ENCODE measurements at places on chromosomes 7 and 10. TPM values are rescaled to one million over a fixed set of nuclear protein-coding genes. Genes with fewer than 3 reads are reported as not detected.

Gene RSPH10B2
- total RNA-seq: 0.89 TPM

Gene SYCE1
- 0.22 TPM for total RNA-seq

Gene COL28A1
- total RNA-seq: 182 TPM

Gene RPP38
- total RNA-seq: 14.2 TPM

Gene SEMA4G
- total RNA-seq: 15.3 TPM

Gene NPY
- total RNA-seq: 2.1 TPM

Gene POLR1F
- total RNA-seq: 11.7 TPM

Gene CCNY
- total RNA-seq: 65.3 TPM

DNA sequence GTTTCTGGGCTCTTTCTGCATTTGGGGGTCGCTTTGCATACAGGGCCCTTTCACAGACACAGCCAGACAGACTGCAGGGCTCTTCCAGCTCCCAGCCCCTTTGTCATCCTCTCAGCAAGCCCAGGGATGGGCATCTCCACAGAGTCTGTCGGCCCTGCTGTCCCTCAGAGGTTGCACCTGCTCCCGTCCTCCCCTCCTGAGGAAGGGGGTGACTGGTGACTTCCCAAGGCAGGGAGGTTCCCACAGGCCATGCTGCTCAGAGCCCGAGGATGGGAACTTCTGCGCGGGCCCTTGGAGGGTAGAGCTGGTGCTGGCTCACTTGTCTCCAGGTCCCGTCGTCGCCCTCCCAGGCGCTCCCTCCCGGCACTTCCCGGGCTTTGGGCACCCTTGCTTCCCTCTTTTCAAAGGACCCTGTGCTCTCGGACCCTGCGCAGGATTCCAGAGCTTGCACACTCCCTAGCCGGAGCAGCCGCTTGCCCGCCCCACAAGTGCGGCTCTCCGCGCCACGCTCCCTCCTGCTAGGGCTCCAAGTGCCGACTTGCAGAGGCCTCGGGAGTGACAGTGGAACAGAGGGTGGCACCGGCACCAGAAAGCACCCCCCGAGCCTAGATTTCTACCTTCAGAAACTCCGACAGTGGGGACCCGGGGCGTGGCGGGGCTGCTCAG, 152.5 kb downstream of the PRKAG2 start:
- DNase-seq: no peak

DNA sequence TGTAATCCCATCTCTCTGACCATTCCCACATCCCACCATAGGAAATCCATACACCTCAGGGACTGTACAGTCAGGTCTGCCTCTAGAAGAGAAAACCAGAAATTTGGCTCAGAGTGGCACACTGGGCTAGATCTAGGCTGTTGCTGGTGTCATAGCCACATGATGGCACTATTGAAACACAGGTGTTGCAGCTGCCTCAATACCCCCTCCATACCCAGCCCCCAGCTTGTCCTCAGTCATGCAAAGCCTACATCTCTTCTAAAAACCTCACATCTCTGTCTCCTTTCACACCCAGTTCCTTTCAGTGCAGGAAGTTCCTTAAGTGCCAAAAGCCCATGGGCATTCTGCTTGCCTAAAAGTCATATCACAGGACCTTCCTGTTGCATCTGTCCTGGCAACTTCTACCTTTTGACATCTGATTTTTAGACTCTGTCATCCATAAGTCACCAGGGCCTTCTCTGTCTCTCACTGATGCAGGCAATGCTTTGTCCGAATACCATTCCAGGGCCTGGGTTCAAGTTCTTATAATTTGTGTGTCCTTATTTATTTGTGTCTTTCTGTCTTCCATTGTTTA, 27.0 kb upstream of the HIBADH start:
- no peak for DNase-seq

DNA sequence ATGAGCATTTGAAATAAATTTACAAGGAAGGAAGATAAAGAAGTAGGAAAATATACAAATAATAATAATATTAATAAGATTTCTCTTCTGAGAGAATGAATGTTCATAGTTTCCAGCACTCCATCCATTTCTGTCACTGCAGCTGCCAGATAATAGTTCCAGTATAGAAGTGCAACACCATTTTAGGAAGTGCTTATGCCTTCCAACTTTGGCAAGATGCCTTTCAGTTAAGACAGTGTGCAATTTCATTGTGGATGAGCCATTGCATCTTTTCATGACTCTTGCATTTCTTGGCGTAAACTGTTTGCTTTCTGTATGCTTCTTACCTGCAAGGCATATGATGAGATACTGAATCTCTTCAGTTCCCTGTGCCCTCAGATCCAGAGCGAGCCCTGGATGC, 185.0 kb downstream of the PDE1C start:
- no peak for DNase-seq

DNA sequence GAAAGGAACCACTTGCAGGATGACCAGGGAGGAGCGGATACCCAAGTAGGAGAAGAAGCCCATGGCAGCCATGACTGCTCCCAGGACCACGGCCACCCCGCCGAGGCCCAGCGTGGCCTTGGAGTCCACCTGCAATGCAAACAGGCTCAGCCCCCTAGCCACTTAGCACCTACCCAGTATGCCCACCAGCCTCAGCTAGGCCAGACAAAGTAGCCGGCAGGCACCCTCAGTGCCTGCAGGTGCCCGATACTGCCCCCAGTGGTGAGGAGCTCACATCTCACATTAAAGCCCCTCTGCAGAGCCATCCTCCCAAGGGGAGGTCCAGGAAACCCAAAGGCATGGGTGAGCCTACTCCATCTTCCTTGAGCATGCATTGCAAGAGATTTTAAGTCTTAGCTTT, 6.6 kb downstream of the NPC1L1 start:
- no peak for DNase-seq

- no peak for DNase-seq
Observed at GRCh38 chr7:139693651-139694388, 84.0 kb downstream of the HIPK2 start.

DNA sequence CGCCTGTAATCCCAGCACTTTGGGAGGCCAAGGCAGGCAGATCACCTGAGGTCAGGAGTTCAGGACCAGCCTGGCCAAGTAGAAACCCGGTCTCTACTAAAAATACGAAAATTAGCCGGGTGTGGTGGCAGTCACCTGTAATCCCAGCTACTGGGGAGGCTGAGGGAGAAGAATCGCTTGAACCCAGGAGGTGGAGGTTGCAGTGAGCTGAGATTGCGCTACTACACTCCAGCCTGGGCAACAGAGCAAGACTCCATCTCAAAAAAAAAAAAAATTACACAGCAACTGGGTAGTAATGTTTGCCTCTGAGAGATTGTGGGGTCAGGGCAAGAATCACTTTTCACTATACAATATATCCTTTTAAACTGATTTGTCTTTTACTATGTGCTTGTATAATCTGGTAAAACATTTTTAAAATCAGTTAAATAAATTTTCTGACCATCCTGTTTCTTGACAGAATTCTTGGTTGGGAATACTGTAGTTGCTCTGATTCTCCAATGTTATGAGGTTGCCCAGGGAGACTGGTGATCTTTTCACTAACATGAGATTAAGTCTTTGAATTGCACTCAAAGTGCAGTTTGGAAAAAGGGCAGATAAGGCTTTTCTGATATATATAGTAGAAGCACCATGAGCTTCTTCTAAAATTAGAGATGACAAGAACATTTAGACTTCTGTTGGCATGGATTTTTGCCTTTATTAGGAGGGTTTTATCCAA, 1.5 kb downstream of the ENTPD7 start:
- DNase-seq: no peak

DNA sequence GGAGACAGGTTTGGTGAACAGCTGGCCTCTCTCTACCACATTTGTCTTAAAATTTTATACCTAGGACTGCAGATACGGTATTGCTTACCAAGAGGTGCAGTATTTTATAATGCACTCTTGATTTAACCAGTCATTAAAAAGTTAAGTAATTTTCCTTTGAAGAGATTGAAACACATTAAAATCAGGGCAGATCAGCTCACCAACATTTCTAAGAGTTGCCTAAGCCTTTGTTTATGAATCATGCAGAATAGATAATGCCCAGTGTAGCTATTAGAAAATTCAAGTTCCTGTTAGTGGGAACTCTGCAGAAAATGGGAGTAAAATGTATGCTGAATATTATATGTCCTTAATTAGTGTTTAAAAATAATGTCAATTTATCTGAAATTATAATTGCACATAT, 140.2 kb upstream of the PRPS1L1 start:
- no peak for DNase-seq

- peak; percentile 81 for DNase-seq
Observed at GRCh38 chr7:25093268-25093826, 31.7 kb downstream of the CYCS start.

GRCh38 chr7:28135760-28136159, 44.8 kb downstream of the JAZF1 start:
- DNase-seq: no peak

GRCh38 chr10:29692121-29692539, 57.4 kb upstream of the SVIL start:
- DNase-seq: no peak

- peak; percentile 43 for DNase-seq
Observed at GRCh38 chr10:86190291-86190690, 176.3 kb downstream of the GRID1 start.

DNA sequence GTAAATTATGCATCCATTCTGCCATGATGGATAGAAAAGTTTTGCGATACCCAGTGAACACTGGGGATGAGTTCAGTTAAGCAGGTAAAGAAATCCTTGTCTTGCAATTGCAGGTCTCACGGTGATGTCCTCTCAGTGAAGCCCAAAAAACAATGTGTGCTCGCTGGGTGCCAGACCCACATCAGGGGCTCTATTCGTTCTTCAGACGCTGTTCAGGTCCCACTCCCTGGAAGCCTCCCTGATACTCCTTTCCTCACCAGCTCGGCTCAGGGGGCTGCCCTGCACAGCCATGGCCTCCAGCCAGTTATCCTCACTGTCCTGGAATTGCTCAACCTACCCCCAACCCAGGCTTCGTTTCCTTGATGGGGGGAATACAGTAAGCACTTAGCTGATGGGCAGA, 323.5 kb downstream of the ADARB2 start:
- DNase-seq: no peak

- no peak for DNase-seq
Observed at GRCh38 chr7:35556515-35557471, 138.1 kb downstream of the HERPUD2 start.

GRCh38 chr10:86693721-86694369, 25.5 kb downstream of the LDB3 start:
- peak; percentile 75 for DNase-seq

GRCh38 chr10:75250934-75251333, 15.2 kb upstream of the COMTD1 start:
- no peak for DNase-seq

GRCh38 chr7:47195641-47196040, 386.3 kb downstream of the TNS3 start:
- DNase-seq: no peak

DNA sequence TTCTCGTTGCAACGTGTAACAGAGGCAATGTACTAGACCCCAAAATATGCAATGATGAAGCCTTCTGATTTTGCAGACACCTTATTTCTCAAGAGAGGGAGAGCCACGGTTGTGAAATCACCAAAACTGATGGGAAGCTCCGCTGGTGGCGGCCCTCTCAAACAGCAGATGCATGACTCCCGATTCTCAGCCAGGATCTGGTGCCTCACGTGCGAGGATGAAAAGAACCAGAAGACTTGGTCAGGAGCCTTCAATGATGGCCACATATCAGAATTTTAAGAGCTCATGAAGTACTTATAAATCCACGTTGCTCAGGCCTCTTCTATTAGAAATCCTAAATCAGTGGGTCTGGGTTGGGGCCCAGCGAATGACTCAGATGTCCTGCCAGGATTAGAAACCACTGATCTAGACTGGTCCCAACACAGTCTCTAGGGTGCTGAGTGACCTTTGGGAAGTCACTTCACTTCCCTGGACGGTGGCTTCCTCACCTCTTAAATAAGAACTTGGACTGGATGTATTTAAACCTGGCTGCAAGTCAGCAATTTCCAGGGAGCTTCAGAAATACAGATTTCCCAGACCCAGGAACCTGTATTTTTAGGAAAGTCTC, 41.9 kb upstream of the FAM180A start:
- no peak for DNase-seq

DNA sequence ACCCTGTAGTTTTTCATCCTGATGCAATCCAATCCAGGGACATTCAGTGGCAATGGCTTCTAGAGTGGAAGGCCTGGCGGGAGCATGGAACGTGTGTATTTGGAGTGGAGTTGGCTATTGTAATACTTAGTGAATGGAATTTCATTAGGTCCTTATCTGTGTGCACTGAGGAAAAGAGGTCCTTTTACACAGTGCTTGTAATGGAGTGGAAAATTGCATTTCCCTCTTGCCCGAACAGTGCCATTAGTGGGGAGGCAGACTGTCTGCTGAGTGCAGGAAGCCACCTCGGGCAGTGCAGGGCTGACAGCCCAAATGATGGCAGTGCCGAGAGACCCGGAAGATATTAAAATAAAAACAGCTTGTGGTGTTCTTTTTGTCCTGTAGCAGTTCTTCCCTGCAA, 786.6 kb downstream of the LRMDA start:
- no peak for DNase-seq

DNA sequence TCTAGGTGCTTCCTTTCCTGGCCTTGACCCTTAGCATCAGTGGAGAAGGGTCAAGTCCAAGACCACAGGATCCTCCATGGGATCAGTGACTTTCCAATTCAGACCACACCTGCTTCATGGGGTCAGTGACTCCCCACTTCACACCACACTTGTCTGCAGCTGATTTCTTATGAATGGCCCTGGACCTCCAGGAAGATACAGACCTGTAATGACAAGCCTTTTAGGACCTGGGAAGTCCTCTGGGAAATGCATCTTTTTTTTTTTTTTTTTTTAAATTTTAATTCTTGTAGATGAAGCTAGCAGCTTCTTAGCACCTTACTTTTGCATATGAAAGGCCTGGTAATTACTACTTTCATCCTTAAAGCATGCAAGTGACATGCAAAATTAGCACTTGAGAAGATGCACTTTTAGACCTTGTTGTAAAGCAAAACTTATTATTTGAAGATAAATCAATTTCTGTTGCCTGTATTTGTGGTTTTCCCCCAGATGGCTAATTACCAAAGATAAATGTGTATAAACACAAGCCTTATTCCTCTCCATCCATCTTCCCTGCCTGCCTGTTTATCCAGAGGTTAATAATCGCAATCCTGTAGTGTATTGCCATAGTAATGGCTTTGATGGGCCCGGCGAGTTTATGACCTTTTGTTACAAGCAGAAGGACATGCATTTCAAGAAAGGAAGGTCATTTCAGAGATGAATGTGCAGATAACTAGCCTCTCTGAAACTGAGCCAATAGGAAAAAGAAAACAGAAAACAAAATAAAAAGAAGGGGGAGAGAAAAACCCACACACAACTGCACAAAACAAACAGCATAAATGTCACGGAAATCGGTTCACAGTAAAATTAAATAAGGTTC, 1018.7 kb downstream of the TYW1 start:
- no peak for DNase-seq

- no peak for DNase-seq
Observed at GRCh38 chr7:79622781-79623180, 169.3 kb upstream of the MAGI2 start.

GRCh38 chr10:60096761-60097513, 190.6 kb upstream of the CCDC6 start:
- no peak for DNase-seq
